ENCODE measurements at places on chromosomes 7 and 10.

- DNase-seq, result no peak
These were observed 34.0 kb upstream of the DKK1 start for GRCh38 chr10:52280051-52280450.

DNA sequence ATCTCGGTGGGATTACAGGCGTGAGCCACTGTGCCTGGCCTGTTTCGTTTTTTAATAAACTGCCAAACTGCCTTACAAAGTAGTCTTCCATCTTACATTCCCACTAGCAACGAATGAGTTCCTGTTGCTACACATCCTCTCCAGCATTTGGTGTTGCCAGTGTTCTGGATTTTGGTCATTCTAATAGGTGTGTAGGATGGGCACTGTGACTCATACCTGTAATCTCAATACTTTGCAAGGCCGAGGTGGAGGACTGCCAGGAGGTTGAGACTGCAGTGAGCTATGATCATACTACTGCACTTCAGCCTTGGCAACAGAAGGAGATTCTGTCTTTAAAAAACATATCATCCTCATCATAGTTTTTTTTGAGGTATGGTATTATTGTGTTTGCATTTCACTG lies 21.4 kb upstream of the RSBN1L start:
- peak; percentile 79 for DNase-seq

- DNase-seq, result peak; percentile 60
These were observed 38.6 kb upstream of the MET start for GRCh38 chr7:116633131-116633988.

- no peak for DNase-seq
These were observed 278.9 kb downstream of the GRID1 start for GRCh38 chr10:86087716-86088115.

DNA sequence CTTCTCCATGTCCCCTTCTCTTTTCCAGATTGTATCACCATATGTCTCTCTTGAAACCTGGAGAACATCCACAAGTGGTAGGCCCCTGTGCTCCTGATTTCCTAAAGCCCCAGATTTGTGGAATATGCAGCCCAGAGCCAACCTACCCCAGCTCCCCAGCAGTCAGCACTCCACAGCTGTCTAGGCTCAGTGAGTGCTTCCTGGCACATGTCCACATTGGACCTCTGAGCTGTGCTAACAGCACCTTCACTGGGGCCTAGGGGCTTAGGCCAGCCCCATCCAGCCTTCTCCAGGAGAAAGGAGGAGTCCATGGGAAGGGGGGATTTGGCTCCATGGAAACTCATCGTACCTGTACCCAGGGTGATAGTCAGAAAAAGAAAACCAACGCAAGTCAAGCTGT lies 192.7 kb downstream of the FGFR2 start:
- no peak for DNase-seq

DNA sequence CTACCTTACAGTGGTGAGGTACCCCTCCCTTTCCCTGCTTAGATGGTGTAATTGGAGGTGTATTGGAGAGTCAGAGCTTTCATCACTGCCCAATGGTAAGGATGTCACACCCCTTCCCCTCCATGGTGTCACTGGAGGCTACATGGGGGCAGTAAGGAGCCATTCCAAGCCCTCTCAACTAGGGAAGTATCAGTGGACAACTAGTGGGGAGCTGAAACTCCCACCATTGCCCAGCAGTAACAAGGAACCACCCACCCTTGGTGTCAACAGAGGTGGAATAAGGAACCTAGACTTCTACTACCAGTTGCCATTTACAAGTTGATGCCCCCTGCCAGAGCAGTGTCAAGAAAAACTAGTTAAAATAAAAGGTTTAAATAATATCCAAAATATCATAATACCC lies 2.8 kb upstream of the HIBADH start:
- no peak for DNase-seq

DNA sequence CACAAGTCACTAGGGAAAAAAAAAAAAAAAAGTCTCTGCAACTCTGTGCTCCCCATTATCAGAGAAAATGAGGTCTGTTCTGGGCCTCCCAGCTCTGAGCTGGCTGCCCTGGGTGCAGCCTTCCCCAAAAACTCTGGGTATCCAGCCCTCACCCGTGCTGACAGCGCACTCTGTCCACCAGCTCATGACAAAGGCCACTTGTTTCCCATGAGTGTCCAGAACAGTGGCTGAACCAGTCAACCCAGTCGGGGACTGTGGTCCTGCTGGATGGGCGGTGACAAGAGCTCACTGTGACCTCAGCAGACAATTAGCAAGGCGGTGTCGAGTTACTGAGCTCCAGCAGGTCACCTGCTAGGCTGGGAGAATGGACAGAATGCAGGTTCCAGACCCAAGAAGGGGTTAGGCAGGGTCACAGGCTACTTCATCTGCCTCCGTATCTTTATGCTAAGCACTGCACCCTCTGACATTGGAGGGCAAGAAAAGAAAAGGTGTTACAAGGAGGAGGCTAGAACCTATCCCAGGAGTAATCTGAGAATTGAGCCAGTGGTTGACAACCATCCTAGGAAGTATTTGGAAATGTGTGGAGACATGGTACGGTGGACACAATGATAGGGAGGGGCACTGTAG lies 37.2 kb downstream of the DLG5 start:
- DNase-seq, result no peak

DNA sequence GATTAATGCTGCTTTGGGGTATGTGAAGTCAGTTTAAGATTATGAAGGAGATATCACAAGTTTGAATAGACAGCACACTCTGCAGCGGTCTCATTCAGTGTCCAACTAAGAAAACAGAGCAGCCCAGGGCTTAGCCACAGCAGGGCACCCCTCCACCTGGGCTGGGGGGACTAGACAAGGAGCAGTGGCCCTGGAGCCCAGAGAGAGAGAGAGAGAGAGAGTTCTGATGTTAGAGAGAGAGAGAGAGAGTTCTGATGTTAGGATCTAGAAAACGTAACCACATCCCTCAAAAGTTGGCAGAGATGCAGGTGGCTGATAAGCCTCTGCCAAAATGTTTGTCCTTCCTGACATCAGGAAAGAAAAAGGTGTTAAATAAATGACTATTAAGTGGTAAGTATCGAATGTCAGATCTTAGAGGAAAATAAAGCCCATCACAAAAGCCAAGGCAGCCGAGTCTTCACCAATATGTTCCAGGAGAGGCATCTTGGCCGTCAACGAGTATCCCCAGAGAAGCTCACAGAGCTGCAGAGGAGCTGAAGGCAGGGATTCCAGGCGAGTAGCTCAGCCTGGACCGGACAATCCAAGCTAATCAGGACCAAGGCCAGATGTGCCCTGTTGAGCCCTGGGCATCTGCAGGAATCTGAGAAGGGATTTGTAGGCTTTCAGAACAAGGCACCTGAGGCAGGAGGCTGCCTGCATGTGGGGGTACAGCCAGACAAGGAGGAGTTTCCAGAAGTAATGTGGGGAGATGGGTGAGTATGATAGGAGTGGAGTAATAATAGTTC lies 150.1 kb upstream of the TCF7L2 start:
- DNase-seq, result no peak
